Neural progenitor cell (in vitro differentiated cells): ENCODE measurements at places on chromosomes 3 and 15.

DNA sequence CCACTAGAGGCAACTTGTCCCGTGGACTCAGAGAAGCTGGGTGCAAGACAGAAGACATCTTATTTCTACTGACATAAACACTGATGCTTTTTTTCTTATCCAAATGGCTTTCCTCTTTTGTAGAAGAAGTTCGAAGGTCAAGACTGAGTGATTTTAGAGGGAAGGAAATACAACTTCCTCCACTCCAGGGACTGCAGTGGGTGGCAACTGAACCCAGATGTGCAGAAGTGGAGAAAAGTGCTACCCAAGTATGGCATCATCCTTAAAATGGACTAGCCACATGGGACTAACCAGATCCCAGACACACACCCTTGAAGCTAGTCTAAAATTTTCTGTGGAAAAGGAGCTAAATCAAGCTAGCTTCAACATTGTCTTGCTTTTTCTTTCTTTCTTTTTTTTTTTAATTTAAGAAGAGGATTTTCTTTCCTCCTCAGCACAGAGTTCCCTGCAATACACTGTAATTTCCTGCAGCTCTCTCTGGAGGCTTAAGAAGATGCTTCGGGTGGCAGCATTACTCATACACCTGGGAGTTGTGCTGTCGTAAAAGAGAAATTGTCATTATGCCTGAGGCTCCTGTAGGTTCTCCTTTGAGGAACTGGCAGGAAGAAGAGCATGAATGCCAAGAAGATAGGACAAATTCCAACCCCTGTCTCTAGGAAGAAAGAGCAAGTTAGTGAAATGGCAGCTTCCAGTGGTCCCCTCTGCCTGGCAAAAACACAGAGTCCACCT is 3.8 kb upstream of the FRMD4B start:
- no peak for DNase-seq
- peaks cover 35% of the 10 kb centered on the region for H3K27me3 ChIP-seq

DNA sequence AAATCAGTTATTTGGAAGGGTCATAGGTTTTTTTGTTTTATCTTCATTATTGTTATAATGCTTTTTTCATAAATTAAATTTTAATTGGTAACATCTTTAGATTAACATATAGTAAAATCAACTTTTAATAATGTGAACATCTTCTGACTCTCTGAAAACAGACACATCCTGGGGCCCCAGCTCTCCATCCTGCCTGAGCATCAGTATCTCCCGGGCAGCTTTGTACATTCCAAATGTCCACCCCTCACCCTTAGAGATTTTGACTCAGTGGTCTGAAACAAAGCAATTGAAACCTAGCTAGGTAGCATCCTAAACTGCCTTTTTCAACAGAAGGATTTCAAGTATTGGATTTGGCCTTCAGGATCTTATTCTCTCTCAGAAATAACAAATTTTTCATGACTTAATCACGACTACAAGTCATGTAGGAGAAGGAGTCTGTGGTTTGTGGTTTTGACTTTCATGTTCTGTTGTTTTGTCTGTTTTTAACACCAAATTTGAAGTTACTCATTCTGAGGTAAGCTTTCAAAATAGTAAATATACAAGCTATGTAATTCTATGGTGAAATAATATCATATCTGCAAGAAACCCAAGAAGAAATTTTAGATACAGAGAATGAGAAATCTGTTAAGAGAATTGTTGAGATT is 147.3 kb upstream of the UBE2E2 start:
- DNase-seq = no peak
- H3K27ac ChIP-seq = no peak overlapping the region
- no peaks in the 10 kb centered on the region for H3K27me3 ChIP-seq
- no peak overlapping the region for H3K4me3 ChIP-seq
- no peaks in the 10 kb centered on the region for H3K36me3 ChIP-seq

GRCh38 chr15:100355342-100355741 is 13.6 kb upstream of the ADAMTS17 start:
- peaks cover 8% of the 10 kb centered on the region for H3K27me3 ChIP-seq
- no peak for DNase-seq
- H3K27ac ChIP-seq = no peak overlapping the region
- no peak overlapping the region for H3K4me3 ChIP-seq
- no peaks in the 10 kb centered on the region for H3K36me3 ChIP-seq

- no peaks in the 10 kb centered on the region for H3K27me3 ChIP-seq
- H3K27ac ChIP-seq = no peak overlapping the region
- peaks cover 6% of the 10 kb centered on the region for H3K4me1 ChIP-seq
- H3K4me3 ChIP-seq = no peak overlapping the region
Measured at GRCh38 chr3:38533285-38533976, 37.3 kb downstream of the EXOG start.

DNA sequence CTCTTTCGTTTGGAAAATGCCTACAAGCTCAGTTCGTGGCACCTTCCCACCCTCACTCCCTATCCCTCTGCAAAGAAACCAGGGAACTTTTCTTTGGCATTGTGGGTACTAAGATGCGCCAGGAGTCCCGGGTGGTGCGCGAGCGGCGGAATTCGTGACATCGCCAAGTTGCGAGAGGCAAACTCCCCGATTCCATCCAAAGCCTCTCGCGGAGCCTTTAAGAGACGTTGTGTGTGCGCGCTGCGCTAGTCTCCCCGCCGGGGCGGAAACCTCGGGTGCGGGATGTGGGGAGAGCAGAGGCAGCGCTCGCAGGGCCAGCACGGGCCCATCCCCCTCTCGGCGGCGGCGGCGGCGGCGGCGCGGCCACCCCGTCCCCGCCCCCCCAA is 443 bp upstream of the NR2F2 start:
- no peak overlapping the region for H3K27ac ChIP-seq
- H3K4me1 ChIP-seq = peaks cover 32% of the 10 kb centered on the region
- H3K27me3 ChIP-seq = peaks cover 56% of the 10 kb centered on the region

- peak overlapping the region; percentile 71 for H3K4me3 ChIP-seq
- peaks cover 43% of the 10 kb centered on the region for H3K4me1 ChIP-seq
- no peaks in the 10 kb centered on the region for H3K27me3 ChIP-seq
- H3K27ac ChIP-seq = peak overlapping the region; percentile 60
- H3K36me3 ChIP-seq = peaks cover 4% of the 10 kb centered on the region
Measured at GRCh38 chr3:194139071-194139813, 3.3 kb downstream of the HES1 start.

DNA sequence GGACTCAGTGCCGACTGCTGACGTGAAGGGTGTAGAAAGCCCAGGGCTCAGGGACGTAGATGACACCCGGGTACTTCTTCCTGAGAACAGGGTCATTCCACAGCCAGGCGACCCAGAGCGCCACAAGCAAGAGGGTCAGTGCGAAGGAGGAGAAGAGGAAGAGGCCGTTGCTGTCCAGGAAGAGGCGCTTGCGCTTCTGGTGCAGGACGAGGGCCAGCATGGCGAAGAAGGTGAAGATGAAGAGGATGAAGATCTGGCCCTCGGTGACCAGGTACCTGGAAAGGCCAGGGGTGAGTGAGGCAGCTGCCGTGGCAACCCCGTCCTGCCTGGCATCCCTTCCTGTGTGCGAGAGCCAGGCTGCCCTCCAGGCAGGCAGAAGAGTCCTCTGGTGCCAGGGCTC is 3.0 kb upstream of the CALML4 start:
- peaks cover 25% of the 10 kb centered on the region for H3K4me1 ChIP-seq
- H3K36me3 ChIP-seq = no peaks in the 10 kb centered on the region
- no peak for DNase-seq

DNA sequence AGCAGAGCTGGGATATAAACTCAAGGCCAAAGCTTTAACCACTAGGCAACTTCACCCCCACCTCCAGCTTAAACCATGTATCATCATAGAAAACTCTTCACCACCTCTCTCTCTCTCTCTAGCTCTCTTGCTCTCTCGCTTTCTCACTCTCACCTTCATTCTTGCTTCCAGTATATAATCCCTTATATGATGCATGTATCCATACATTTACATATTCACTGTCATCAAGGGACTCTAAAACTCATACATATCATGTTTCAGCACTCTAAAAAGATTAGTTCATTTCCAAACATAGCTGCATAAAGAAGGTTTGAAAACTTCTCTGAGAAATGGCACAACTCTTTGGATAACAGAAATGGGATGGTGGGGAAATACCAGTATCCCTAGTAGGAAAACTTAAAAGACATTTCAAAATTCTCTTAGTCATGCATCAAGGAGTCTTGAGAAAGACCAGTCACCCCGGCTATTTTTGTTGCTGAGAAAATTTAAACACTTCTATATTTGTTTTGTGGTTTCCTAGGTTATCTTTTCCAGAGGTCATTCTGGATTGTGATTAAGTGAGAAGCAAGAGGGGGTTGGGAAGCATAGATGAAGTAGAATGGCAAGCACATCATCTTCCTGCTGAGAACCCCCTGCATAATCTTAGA is 447.8 kb upstream of the THBS1 start:
- no peak overlapping the region for H3K27ac ChIP-seq
- H3K27me3 ChIP-seq = no peaks in the 10 kb centered on the region
- no peak overlapping the region for H3K4me3 ChIP-seq
- H3K4me1 ChIP-seq = peaks cover 3% of the 10 kb centered on the region

GRCh38 chr3:102192575-102192974 is 242.2 kb upstream of the ZPLD1 start:
- no peaks in the 10 kb centered on the region for H3K27me3 ChIP-seq
- no peaks in the 10 kb centered on the region for H3K36me3 ChIP-seq
- DNase-seq = no peak
- H3K4me1 ChIP-seq = no peaks in the 10 kb centered on the region
- H3K27ac ChIP-seq = no peak overlapping the region

- DNase-seq = no peak
- no peak overlapping the region for H3K4me3 ChIP-seq
- H3K4me1 ChIP-seq = no peaks in the 10 kb centered on the region
Measured at GRCh38 chr3:120182613-120183511, 88.6 kb upstream of the GSK3B start.

DNA sequence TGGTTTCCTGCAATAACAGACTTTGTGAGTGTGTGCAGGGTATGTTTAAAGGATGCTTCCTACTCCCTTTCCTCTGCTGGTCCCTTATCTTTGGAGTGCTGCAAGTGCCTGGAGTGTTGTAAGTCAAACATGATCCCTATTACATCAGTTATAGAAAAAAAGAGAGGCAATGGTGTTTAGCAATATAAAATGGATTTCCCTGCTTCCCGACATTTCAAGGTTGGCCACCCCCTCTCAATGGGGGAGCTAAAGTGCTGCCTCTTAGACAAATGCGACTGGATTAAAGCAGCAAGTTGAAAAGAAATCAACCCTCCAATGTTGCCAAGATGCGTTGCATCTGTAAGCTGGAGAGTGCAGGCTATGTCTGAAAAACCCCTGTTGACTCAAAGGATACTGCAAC is 203.1 kb upstream of the WNT5A start:
- peak; percentile 64 for DNase-seq
- H3K4me1 ChIP-seq = peaks cover 36% of the 10 kb centered on the region
- H3K36me3 ChIP-seq = no peaks in the 10 kb centered on the region

GRCh38 chr15:82849556-82850512 is 40.4 kb downstream of the WHAMM start:
- peak; percentile 90 for DNase-seq
- H3K27me3 ChIP-seq = no peaks in the 10 kb centered on the region
- no peaks in the 10 kb centered on the region for H3K36me3 ChIP-seq
- no peak overlapping the region for H3K27ac ChIP-seq
- H3K4me3 ChIP-seq = no peak overlapping the region

DNA sequence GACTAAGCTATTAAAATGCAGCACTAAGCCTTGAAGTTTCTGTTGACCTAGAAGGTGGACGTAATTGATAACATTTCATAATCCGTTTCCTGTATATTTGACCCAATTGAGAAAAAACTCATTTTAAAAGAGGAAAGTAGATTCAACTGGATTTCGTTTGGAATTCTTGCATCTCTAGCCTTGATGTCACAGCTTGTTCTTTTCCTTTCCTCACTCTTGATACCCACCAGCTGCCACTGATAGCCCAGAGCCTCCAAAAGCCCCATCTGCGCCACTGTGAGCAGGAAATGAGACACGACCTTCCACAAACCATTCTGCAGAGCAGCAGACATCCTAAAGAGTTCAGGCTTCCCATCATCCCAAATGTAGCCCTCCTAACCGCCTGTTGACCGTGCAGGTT is 61.8 kb downstream of the FOXB1 start:
- no peak overlapping the region for H3K4me3 ChIP-seq
- no peak for DNase-seq
- no peaks in the 10 kb centered on the region for H3K27me3 ChIP-seq
- no peak overlapping the region for H3K27ac ChIP-seq

DNA sequence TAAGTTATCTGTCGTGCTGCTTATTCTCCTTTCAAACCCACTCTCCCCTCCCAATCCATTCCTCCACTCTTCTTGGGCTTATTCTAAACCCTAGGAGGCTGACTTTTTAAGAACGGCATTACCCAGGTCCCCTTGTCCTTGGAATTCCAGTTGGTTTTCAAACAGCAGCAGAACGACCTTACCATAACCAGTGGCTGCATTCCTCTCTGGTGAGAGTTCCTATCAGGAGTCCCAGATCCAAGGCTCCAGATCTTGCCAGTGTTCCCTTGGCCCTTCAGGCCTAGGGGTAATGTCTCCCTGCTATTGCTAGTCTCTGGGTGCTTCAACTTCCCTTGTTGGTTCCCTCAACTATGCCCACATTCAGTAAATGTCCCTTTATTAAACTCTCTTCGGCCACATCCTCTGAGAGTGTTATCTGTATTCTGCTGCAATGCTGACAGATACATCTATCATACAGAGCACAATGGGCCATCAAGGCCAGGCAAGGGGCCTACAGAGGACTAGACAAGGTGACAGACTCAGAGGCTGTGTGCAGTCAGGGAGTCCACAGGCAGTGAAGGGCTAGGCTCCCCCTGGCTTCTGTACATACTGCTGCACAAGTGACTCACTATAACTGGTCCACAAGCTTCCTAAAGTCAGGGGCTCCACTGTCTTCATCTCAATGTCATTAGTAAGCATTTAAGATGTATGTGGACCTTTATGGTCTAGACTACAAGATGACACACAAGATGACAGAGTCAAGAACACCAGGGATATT is 10.1 kb downstream of the LYSMD2 start:
- no peak overlapping the region for H3K27ac ChIP-seq
- H3K27me3 ChIP-seq = no peaks in the 10 kb centered on the region
- no peaks in the 10 kb centered on the region for H3K36me3 ChIP-seq

DNA sequence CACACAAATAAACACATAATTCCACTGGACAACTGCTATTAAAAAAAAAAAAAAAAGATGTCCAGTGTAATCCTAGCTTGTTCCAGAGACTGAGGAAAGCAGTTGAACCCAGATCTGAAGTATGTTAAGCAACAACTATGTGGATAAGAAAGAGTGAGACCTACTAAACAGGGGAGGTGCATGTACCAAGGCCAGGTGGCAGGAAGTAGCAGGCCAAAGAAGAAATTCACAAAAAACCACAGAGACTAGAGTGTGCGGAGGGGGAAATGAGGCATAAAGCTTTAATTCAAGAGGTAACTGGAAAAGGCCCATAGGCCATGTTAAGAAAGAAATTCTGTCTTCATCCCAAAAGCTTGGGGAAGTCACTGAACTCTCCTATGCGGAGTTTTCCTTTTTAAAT is 490.0 kb downstream of the NAALADL2 start:
- H3K4me3 ChIP-seq = no peak overlapping the region
- no peak overlapping the region for H3K27ac ChIP-seq
- no peaks in the 10 kb centered on the region for H3K36me3 ChIP-seq
- no peaks in the 10 kb centered on the region for H3K4me1 ChIP-seq
- DNase-seq = no peak

DNA sequence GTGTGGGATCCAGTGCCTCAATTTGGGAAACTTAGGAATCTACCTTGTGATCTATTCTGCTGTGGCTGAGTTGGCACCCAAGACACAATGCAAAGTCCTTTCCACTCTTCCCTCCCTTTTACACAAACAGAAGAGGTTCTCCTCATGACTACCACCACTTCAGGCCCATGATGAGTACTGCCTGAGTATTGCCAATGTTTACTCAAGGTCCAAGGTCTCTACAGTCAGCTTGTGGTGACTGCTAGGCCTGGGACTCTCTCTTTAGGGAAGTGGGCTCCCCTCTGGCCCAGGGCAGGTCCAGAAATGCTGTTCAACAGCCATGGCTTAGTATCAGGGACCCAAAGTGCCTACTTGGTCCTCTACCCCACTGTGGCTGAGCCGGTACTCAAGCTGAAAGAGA is 56.8 kb upstream of the PEX5L start:
- H3K36me3 ChIP-seq = no peaks in the 10 kb centered on the region
- no peak overlapping the region for H3K4me3 ChIP-seq
- no peak overlapping the region for H3K27ac ChIP-seq
- no peak for DNase-seq
